ENCODE measurements at places on chromosomes 3 and 15. TPM values are rescaled to one million over a fixed set of nuclear protein-coding genes. Genes with fewer than 3 reads are reported as not detected.
A peak's percentile ranks its signal among the peaks of the same experiment; 100 is the strongest.

ITIH1 gene
- total RNA-seq = not detected

GRCh38 chr3:187368251-187369088 is at the start of gene RTP4:
Gene RTP4 (plus strand): TSS chr3:187368385. CDS start chr3:187368442, 57 bp downstream.
- DNase-seq = peak; percentile 68

CCRL2 gene
- total RNA-seq = 0.29 TPM

DNA sequence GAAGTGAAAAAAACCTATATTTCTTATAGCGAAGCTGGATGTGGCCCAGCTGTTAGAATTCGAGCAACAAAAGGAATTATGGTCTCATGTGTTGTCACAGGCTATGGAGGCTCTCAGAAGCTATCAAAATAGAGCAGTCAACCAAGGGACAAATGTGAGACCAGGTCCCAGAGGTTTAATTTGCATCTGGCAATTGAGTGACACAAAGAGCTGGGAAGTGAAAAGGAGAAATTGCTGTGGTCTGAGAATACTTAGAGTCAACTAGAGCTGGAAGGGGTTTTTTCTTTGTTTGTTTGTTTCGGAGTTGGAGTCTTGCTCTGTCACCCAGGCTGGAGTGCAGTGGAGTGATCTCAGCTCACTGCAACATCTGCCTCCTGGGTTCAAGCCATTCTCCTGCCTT is 61.3 kb upstream of the SMAD3 start:
- no peak for DNase-seq

HMG20A gene
- total RNA-seq = 14.6 TPM

GRCh38 chr3:125079675-125080045 is 23.9 kb upstream of the HEG1 start:
- DNase-seq = no peak

DNA sequence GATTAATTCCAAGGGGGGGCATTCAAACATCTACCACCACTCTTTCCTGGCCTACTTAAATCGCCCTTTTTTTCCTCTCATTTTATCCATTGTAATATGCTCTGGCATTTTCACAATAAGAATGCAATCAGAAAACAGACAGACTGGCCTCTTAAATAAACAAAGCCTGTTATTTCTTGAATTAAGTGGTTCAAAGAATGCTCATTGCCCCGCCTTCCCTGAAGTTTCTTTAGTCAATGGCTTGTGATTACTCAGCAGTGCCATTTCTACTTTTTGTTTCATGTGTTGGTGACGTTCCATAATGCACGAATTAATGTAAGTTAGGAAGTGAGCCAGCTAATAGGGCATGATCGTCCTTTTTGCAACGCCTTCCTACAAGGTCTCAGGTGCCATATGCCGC is 68.0 kb downstream of the FBN1 start:
- DNase-seq = no peak

DNA sequence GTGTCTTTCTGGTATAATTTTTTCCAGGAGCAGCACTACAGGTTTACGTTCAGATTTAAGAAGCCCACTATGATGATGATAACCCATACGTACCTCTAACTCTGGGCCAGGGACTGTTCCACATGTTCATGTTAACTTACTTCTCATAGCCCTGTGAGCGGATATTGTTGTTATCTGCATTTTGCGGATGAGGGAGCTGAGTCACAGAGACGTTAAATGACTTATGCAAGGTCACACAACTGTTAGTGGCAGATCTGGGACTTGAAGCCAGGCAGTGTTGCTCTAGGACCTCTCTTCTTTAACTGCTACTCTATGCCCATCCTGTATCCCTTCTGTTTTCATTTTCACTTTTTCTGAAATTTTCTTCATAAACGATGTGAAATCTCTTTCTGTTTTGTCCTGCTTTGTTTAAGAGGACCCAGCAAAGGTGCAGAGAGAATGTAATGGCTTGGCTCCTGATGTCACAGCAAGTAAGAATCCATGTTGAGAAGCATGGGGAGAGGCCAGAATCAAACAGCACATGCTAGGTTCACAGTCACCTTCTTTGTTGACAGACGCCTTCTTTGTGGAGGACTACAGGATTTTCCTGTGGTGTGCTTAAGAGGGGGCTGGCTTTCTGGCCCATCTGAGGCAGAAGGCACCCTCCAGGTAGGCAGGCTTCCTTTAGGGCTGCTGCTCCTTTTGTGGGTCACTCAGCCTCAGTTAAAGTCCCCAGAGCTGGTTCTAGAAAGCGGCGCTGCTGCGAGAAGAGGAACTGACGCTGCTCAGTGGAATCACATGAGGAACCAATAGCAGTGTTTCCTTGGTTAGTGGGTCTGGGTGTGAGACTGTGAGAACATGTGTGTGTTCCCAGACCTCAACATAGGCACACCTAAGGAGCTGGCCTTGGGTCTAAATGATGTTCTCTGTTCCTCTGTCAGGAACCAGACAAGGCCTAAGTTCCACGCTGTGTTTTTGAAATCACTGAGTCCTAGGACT is 121.6 kb downstream of the TMEM108 start:
- no peak for DNase-seq

CNTN6 gene
- total RNA-seq = not detected
